ENCODE measurements at places on chromosomes 4 and X. TPM values are rescaled to one million over a fixed set of nuclear protein-coding genes. Genes with fewer than 3 reads are reported as not detected.

The SMIM31 gene
- 39.0 TPM for polyA plus RNA-seq

The NDP gene
- polyA plus RNA-seq: 0.29 TPM

The NFXL1 gene
- 4.8 TPM for polyA plus RNA-seq

The GLOD5 gene
- 7.5 TPM for polyA plus RNA-seq

DNA sequence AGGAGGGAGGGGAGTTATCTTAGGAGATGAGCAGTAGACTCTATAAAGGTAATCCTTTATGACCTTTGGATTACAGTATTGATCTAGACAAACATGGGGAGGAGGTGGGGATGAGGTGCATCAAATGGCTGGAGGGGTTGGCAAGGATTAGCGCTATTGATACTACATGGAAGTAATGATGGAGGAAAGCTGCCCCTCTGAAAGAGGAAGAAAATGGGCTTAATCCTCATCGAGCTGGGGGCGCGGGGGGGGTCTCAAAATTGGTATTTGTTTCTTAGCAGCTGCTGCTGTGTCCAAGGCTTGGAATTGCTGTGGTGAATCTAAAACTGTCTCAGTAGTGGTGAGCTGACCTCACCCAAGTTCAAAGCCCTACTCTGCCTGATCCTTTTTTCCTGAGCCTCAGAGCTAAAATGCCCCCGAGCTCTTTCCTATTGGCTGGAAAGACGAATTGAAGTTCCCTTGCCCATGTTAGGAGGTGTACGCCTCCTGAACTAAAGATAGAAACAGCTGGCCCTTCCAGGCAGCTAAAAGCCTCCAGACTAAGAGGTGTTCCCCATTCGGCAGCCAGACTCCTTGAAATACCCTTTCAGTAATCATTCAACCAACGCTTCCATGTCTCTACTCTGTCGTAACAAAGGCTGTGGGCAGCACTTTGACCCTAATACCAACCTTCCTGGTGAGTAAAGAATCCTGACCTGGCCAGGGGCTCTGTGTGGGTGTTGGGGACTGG lies at the start of gene ITGB1BP2:
Gene ITGB1BP2 (plus strand): TSS at position 556 of the 730 bp plus-strand sequence. CDS start 57 bp downstream, at position 613.
- DNase-seq: peak; percentile 66

DNA sequence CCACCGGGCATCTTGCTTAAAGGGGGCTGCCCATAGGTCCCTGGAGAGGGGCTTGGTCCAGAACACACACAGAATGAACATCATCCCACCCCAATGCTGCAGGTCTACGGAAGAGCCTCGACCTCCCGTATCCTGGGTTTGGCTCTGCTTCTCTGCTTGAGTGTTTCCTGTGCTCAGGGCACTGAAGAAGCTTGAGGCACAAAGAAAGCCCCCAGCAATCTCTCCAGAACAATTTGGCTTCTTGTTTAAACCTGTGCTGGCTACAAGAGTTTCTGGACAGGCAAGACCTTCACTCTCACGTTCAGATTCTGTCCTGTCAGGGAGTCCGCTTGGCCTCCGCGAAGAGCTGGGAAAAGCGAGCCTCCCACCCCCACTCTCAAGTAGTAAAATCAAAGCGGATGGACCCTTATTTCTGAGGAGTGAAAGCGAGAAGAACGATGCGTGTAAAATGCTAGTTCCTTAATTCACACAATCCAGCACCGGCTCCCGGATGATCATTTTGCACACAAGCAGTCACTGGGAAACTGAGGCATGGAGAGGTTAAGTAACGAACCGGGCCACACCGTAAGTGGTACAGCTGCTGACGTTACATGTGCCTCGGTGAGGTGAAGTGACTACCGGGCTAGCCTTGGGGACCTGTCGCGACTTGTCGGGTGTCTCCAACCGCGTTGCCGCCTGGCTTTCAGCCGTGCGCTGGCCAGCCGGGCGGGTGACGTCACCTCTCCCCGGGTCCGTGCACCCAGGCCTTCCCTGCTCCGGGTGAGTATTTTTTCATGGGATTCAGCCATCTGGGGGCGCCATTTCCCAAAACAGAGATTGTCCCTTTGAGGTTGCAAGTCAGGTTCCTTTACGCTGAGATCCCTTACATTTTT lies 3.1 kb upstream of the SFRP2 start:
- DNase-seq: peak; percentile 84

DNA sequence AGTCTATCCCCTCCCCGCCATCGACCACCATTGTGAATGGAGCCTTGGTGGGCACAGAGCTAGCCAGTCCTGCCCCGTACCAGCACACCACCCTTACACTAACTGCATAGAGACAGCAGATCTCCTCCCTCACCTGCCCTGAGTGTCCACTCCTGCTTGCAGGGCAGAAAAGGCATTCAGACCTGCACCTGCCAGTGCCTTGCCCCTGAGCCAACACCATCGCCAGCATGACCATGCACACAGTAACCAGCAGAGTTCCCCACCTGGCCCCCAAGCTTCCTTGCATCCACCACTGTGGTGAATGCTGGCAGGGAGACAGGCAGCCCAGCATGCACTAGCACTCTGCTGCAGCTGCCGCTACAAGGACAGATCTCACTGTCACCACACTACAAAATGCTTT lies 397.1 kb downstream of the KLHL4 start:
- DNase-seq: no peak

GRCh38 chr4:40183615-40184411 lies 13.0 kb upstream of the RHOH start:
- no peak for DNase-seq

DNA sequence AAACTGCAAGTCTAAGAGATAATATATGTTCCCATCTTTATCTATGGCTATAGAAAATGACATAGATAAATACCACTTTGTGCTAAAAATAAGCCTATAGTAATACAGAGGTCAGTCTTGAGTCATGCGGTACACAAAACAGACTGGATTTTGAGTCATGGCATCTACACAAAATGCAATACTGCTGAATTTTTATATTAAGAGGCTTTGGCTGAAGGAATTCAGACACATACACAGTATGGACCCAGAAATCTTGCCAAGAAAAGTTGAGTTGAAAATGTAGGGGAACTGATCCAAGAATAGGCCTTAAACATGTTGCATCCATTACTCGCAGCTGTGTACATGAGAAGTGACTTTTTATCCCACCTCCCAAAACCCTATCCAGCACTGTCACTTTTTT lies 184.4 kb downstream of the TENM3 start:
- no peak for DNase-seq

GRCh38 chrX:43165343-43165920 lies 387.5 kb upstream of the PPP1R2C start:
- no peak for DNase-seq

DNA sequence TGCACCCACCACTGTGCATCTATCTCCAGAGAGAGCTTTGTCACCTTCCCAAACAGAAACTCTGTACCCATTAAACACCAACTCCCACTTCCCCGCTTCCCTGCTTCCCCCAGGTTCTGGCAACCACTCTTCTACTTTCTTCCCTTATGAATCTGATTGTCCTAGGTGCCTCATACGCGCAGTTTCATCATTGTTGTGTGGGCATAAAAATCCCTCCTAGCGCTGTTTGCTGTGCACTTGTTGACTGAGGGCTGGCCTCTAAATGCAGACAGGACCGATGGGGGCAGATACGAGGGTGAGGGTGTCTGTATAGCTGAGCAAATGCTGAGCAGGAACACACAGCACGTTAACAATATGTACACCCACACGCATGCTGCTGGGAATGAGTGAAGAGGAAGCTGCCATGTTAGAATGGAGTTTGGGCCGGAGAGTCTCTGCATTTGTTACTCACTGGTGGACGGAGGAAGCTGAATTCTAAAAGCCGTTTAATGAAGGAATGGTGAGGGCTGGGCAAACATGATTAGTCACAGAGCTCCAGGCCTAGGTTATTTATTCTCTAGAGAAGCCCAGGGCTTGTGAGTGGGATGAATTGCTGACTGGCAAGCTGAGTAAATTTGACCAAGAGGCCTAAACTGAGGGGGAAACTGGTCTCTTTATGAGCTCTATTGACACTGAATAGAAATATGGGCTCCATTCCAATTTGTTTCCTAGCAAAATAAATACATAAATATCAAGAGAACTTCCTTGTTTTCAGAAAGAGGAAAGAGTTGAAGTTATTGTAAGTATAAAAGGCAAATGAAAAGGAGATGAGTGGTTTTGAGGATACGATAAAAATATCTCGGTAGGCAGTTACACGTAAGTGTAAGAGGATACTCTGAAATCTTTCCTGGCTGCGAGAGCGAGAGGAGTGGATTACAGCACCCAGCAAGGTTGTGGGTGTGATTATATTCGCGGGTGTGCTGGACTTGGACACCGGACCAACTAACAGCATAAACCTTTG lies 95.9 kb upstream of the RPS6KA3 start:
- no peak for DNase-seq

GRCh38 chr4:148090503-148091476 lies 351.4 kb downstream of the NR3C2 start:
- no peak for DNase-seq

- no peak for DNase-seq
Measured at GRCh38 chrX:148270499-148270898, 229.9 kb upstream of the AFF2 start.

Data from sigmoid colon (tissue), 7 donors.